ENCODE measurements at places on chromosomes 6 and 20. TPM values are rescaled to one million over a fixed set of nuclear protein-coding genes. Genes with fewer than 3 reads are reported as not detected.

DNA sequence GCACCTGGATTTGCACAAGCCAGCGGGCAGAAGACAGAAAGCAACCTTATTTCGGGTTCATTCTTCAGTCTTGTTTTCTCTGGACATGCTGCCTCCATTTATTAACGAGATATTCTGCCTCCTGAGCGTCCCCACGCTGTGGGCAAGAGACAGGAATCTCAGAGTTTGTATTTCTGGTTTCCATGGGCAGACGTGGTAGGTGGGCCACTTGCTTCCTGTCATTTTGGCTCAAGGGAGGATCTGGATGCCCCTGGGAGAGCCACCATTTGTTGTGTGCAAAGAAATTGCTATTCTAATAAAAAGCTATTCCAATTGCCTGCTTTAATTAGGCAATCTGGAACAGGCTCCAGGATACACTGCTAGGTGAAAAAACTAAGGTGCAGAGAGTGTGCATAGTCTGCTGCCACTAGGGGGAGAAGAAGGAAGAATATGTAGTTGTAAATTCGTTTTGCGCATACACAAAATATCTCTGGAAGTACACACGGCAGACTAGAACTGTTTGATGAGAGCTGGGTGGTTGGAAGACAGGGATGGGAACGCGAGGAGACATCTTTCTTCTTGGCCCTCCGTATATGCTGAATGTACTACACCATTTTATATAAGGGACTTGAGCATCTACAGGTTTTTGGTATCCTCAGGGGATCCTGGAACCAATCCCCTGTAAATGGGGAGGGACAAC, 30.1 kb upstream of the SLC16A10 start:
- H3K4me1 ChIP-seq: no peaks in the 10 kb centered on the region
- H3K27ac ChIP-seq: no peak overlapping the region
- H3K27me3 ChIP-seq: no peaks in the 10 kb centered on the region

DNA sequence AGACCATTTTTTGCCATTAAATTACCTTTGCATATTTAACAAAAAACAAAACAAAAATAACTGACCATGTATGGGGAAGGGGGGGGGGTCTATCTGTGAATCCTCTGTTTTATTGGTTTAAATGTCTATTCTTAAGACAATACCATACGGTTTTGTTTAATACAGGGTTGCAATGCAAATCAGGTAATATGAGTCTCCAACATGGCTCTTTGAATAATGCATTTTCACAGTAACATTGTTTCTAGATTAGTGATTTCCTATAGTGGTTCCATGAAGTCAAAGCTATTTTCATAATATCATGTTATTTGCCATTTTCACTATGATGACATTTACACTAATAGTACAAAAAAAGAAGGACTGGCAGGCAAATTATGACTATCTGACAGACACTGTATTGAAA, 64.7 kb upstream of the LYRM2 start:
- no peak for DNase-seq
- H3K36me3 ChIP-seq: peaks cover 11% of the 10 kb centered on the region
- no peak overlapping the region for H3K27ac ChIP-seq
- no peaks in the 10 kb centered on the region for H3K4me1 ChIP-seq

- no peak overlapping the region for H3K4me3 ChIP-seq
- peaks cover 19% of the 10 kb centered on the region for H3K36me3 ChIP-seq
- peaks cover 3% of the 10 kb centered on the region for H3K4me1 ChIP-seq
- no peak overlapping the region for H3K27ac ChIP-seq
Measured at GRCh38 chr6:106536357-106536756, 92.9 kb downstream of the RTN4IP1 start.

TMC2 gene
- polyA plus RNA-seq: 0.37 TPM

SYCP2 gene
- polyA plus RNA-seq: 0.51 TPM

TFAP2A gene
- polyA plus RNA-seq: 0.19 TPM

Measured in small intestine (tissue), 16 donors.